ENCODE measurements at places on chromosomes 1 and 21. TPM values are rescaled to one million over a fixed set of nuclear protein-coding genes. Genes with fewer than 3 reads are reported as not detected.

DNA sequence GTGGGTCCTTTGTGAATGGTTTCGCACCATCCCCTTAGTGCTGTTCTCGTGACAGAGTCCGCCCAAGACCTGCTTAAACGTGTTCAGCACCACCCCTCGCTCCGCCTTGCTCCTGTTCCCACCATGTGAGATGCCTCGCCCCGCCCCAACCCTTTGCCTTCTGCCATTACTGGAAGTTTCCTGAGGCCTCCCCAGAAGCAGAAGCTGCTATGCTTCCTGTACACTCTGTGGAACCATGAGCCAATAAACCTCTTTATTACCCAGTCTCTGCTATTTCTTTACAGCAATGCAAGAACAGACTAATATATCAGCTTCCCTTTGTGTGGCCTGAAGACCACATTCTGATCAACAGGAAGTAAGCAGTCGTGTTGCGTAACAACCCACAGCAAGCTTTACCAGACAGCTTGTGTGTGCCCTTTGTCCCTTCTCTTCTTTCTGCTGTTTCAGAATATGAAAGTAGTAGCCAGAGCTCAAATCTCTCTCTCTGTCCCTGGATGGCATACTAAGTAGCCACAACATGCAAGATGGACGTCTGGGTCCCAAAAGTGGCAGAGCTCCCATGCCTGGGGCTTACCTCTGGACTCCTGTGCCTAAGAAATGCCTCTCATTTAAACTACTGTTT, 14.1 kb downstream of the HENMT1 start:
- peak; percentile 89 for DNase-seq

DNA sequence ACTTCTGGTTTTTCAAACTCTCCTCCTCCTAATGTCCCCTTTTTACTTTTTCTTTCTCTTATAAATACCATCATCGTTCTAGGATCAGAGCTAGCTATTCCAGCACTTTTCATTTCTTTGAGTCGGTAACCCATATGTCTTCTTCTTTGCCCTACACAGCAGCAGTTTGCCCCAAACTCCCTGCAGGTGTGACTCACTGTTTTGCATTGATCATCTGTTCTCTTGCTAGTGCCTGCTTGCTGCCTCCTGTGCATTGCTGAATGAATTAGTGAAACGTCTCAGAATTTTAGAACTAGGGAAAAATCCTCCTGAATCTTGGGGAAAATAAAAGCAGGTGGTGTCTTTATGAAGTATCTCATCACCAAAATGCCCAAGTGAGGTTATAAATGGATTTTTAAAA, 21.7 kb downstream of the KCNK2 start:
- no peak for DNase-seq

The ADORA3 gene
- total RNA-seq, result 15.8 TPM

The LDLRAD2 gene
- total RNA-seq, result 0.26 TPM

The MATN1 gene
- 0.12 TPM for total RNA-seq

The CYP4B1 gene
- total RNA-seq, result 6.7 TPM

All from mucosa of gallbladder (tissue), 1 donor.